Ovary (tissue), 10 donors: ENCODE measurements at places on chromosomes 1 and 21. TPM values are rescaled to one million over a fixed set of nuclear protein-coding genes. Genes with fewer than 3 reads are reported as not detected.

TMEM79 gene
- total RNA-seq, result 3.3 TPM

- DNase-seq, result no peak
- H3K4me1 ChIP-seq, result no peaks in the 10 kb centered on the region
- H3K4me3 ChIP-seq, result no peak overlapping the region
- no peaks in the 10 kb centered on the region for H3K27me3 ChIP-seq
- no peak overlapping the region for H3K27ac ChIP-seq
These were observed 94.5 kb downstream of the PTPRU start for GRCh38 chr1:29330856-29331255.

GRCh38 chr1:228475812-228476211 lies 11.4 kb upstream of the RNF187 start:
- H3K4me1 ChIP-seq, result no peaks in the 10 kb centered on the region
- no peaks in the 10 kb centered on the region for H3K27me3 ChIP-seq
- H3K4me3 ChIP-seq, result no peak overlapping the region
- no peak overlapping the region for H3K27ac ChIP-seq
- DNase-seq, result no peak
- H3K36me3 ChIP-seq, result no peaks in the 10 kb centered on the region

DNA sequence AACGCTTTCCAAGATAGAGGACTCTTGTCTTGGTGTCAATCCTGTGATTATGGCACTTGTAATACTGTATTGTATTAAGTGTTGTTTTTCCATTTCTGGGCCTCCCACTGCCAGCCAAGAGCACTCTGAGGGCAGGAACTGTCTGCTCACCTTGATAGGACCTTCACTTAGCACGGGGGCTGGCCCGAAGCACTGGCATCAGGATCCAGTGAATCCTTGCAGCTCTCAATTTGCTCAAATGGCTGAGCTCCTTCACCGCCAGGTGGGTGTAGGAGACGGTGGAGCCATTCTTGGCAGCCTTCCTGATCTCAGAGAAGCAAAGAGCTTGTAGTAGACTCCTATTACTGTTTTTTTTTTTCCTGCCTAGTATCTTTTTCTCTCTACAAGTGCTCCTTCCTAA lies 17.7 kb downstream of the MECR start:
- no peaks in the 10 kb centered on the region for H3K27me3 ChIP-seq
- no peaks in the 10 kb centered on the region for H3K4me1 ChIP-seq
- H3K4me3 ChIP-seq, result no peak overlapping the region
